ENCODE measurements at places on chromosomes 5 and 9.

- no peak for DNase-seq
These were observed 195.3 kb upstream of the NR4A3 start for GRCh38 chr9:99626426-99626825.

DNA sequence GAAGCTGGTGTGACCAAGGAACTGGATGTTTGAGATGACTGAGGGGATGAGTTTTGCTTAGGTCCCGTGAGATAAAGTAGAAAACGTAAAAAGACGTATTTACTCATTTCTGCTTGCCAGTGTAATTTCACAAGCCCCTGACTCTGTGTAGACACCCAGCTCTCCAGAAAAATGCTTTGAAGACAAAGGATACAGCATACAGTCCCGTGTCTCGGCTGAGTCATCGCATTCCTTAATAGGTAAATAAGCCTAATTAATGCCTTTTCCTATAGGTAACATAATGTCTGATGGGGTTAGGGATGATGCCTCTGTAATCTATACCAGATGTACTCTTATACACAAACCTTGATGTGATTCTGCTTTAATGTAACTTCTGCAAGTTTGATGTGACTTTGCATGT lies 20.2 kb downstream of the S100Z start:
- no peak for DNase-seq

- no peak for DNase-seq
These were observed 31.7 kb upstream of the MSH3 start for GRCh38 chr5:80622756-80623155.

DNA sequence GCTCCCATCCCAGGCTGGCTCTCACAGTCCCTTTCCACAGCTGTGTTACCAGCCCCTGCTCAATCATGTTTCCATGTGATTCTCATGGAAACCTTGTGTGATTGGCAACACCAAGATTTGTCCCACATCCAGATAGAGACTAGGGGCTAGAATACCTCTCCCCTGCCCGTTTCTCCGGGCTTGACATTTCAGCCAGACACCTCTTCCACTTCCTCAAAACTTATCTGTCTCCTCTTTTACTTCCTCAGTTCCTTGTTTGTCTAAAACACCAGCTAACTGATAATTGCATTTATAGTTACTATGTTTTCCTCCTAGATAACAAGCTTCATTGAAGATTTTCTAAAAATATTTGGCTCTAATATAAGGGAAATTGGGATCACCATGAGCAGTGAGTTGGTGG lies 16.6 kb upstream of the KCNMB1 start:
- no peak for DNase-seq

DNA sequence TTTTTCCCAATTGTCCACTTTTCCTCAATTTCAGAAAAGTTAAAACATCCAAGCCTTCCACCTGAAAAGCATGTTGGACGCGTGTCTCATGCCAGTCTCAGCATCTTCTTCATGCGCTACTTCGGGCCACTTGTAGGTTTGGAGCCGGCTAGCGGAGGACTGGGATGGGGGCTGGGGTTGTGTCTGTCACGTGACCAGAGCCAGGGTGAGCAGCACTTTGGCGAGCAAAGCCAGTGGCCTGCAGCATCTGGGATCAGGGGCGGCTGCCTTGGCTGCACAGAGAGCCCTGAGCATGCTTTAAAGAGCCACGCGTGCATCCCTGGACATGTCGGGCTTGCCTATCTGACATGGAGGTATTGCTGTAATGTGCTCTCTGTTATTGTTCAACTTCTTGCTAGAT lies 41.2 kb downstream of the SLC6A3 start:
- no peak for DNase-seq

DNA sequence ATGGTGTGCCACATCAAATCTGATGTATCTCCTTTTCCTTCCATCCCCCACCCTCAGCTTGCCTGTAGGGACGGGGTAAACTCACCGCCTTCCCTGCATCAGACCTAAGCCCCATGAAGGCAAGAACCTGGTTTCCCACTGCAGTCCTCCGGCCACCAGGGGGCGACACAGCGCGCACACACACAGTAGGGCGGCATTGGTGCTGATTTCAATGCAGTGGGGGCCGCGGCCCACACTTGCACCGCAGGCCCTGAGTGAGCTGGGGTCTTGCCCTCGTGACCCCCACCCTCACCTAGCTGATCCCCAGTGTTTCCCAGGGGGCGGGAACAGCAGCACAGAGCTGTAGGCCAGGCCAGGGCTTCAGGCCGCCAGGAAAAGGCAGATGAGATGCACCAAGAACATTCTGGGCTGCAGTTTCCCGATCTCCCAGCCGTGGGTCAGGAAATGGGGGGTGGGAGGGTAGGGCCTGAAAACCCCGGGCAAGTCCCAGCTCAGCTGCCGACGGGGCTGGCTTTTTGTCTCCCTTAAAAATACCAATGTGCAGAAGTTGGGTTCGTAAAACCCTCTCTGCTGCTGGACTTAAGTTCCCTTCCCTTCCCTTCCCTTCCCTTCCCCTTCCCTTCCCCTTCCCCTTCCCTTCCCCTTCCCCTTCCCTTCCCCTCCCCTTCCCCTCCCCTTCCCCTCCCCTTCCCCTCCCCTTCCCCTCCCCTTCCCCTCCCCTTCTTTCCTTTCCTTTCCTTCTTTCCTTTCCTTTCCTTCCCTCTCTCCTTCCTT lies 19.5 kb downstream of the FAM163B start:
- DNase-seq, result no peak

DNA sequence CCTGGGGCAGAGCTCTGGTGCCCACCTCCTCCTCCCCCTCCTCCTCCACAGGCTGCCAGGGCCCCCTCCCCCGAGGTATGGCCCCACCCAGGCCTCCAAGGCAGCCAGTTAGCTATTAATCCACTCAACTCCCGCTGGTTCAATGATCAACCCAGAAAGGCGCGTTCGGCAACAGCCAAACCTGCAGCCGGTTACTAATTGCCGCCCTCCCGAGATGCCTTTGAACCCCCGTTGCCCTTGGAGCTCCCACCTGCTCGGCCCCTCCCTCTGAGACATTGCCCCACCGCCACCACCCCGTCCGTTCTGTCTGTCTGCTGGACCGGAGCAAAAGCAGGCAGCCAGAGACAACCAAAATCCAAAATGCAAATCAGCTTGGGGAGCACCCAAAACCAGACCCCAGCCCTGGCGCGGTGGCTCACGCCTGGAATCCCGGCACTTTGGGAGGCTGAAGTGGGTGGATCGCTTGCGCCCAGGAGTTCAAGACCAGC lies 25.8 kb downstream of the NOTCH1 start:
- no peak for DNase-seq

GRCh38 chr9:134548185-134548584 lies 93.4 kb upstream of the COL5A1 start:
- no peak for DNase-seq

DNA sequence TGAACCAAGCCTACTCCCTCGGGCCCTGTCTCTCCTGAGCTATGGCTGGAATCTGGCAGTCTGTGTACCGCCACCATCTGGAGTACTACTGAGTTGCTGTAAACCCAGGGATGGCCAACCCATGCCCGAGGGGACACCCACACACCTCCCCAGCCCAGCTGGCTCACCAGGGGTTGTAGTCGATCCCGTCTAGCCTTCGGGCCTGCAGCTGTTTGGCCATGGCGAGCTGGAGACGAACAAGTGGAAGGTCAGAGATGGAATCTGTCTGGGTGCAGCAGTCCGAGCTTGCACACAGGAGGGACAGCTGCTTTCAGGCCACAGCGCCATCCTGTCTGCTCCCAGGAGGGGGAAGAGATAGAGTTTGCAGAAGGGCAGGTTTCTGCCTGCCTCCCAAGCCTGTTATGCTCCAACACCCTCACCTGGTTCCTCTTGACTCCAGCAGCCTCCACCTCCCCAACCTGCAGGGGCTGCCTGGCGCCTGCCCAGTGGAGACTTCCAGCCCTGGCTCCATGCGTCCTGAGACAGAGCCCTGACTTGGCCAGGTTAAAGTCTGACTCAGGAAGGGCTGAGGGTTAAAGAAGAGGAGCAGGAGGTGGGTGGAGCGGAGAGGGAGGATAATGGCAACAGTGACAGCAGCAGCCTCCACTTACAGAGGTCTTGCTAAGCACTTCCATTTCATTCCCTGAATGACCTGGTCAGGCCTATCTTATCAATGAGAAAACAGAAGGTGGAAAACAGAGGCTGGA lies 15.8 kb upstream of the SPOUT1 start:
- DNase-seq, result no peak

- no peak for DNase-seq
These were observed 356.9 kb upstream of the RGMB start for GRCh38 chr5:98416541-98416940.

- DNase-seq, result no peak
These were observed 35.4 kb upstream of the IL17B start for GRCh38 chr5:149414405-149415065.

GRCh38 chr9:89015336-89015735 lies 24.1 kb downstream of the S1PR3 start:
- DNase-seq, result no peak

DNA sequence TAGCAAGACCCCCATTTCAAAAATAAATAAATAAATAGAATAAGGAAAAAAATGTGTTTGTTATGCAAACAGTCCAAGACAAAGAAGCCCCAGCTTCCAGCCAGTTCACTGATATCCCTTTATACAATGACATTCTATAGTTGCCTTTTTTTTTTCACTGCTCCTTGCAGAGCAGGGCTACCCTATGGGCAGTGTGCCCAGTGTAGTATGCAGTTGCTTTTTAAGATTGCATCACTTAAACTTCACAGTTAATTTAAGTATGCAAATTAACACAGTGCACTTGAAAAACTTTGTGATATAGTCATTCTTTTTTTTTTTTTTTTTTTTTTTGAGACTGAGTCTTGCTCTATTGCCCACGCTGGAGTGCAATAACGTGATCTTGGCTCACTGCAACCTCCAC lies 40.8 kb upstream of the ARRDC3 start:
- no peak for DNase-seq

DNA sequence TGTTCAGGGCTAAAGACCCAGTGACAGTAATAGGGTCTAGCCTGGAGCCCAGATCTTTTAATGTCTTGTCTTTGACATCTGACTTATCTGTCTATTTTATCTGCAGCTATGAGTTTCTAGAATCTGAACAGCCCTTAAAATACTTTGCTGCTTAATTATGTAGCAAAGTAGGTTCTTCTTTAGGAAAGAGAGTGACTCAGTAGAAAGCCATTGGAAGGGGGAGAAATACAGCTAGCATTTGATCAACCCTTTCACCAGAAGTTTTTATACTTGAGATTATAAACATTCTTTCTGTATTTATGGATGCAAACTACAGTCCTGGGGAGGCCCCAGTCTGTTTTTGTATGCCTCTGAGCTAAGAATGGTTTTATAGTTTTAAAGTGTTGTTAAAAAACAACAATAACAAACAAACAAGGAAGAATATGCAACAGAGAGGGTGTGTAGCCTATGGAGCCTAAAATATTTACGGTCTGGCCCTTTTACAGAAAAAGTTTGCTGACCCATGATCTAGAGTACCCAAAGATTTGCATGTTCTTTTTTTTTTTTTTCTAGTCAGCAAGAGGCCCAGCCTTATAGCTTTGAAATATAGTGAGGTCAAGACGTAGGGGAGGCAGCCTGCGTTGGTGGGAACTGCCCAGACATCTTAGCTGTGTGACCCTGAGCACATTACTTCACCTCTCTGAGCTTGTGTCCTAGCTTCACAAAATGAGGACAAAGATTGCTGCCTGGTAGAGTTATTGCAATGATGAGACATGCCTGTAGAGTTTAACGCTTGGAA lies 9.7 kb downstream of the GSN start:
- no peak for DNase-seq

DNA sequence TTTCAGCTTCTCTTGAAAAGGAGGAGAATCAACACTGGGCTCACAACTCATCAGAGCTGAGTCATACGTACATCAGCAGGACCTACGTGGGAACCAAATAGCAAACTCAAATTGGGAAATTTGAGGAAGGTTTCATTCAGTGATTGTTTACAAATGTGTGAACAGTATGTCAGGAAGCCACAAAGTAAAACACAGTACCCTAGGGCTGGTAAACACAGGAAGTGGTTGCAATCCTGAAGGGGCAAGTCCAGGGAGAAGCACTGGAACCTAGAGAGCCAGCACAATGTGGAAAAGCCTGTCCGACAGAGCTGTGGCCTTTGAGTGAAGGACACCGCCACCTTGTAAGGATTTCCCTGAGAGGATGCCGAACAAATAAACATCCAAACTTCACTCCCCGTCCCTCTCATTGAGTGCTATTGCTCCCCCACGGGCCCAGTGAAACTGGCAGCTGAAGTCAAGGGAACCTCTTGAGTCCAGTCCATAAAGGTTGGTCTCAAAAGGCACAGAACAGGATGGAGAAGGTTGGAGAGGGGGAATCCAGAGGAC lies 26.7 kb upstream of the RICTOR start:
- no peak for DNase-seq

DNA sequence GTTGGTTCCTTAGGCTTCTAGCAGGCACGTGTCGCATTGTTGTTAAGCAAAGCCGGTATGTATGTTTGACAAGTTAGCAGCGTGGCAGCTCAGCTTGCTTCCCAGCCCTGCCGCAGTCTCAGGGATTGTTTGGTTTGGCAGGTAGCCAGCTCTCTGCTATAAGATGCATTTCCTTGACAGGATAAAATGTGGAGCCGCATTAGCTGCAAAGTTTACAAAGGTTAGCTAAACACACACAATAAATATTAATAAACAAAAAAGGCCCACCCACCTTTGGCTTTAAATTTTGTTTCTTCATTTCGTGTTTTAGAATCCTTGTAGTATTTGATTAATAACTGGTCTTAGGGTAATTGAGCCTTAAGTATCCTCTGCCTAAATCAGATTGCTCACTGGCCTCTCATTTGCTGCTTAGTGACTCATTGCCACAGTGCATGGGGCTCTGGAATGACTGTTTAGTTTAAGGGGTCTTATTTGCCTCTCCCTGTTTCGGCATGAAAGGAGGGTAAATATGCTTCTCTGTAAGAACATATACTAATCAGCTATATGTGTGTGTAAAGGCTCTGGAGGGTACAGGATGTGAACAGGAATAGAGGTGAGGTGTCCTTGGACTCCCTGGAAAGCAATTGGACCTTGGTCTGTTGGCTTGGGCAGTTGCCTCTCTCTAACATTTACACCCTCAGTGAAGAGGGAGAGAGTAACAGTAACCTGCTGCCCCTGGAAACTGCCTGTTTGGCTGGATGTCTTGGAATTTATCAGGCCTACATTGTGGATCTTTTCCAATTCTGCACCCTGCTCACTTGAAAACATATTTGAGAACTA lies 122.0 kb downstream of the GDNF start:
- DNase-seq, result no peak

- DNase-seq, result no peak
These were observed 123.5 kb downstream of the CTNND2 start for GRCh38 chr5:11780641-11781345.

DNA sequence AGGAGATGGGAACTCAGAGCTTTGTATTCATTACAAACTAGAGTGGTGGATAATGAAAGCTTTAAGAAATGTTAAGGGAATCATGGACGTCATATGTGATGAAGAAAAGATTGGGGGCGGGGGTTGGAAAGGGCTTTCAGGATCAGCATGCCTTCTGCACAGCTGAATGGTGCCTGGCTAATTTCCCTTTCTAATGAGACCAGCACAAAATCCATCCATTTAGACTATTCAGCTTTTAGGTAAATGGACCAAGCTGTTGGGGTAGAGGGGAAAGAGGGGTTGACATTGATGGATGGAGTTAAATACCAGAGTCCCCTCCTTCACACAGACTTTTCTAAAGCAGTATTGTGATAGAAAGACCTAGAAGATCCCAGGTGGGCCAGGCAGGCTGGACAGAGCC lies 737.9 kb upstream of the WWC1 start:
- no peak for DNase-seq

- no peak for DNase-seq
These were observed 85.8 kb downstream of the GPBP1 start for GRCh38 chr5:57259704-57260103.

- no peak for DNase-seq
These were observed 352.1 kb upstream of the KIF2A start for GRCh38 chr5:61953913-61954312.

- DNase-seq, result no peak
These were observed 82.6 kb upstream of the ADAMTS19 start for GRCh38 chr5:129377504-129377903.

GRCh38 chr9:134035041-134036039 lies 10.1 kb downstream of the BRD3OS start:
- no peak for DNase-seq

Measured in esophagus squamous epithelium (tissue), 5 donors.